ENCODE measurements at places on chromosomes 2 and 18. TPM values are rescaled to one million over a fixed set of nuclear protein-coding genes. Genes with fewer than 3 reads are reported as not detected.
A peak's percentile ranks its signal among the peaks of the same experiment; 100 is the strongest.

DNA sequence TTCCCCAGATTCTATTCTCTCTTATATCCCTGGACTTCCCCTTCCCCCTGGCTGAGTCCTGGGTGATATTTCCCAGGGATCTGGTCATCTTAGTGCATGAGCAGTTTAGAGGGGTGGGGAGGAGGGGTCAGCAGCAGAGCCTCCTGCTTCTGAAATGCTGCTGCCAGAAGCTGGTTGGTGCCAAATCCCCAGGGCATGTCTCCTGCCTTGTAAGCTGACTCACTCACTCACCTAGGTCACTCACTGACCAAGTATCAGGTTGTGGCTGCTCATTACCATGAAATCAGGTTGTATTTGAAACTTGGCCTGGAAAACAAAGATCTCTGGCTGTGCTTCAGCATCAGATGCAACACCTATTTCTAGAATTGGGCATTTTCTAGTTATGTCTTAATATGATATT is 14.3 kb downstream of the GPR39 start:
- no peak for DNase-seq

SRD5A2 gene
- not detected for total RNA-seq

DSC1 gene
- not detected for total RNA-seq

GKN1 gene
- not detected for total RNA-seq

GRCh38 chr18:29879763-29880162 is 1162.8 kb downstream of the DSC3 start:
- no peak for DNase-seq

DNA sequence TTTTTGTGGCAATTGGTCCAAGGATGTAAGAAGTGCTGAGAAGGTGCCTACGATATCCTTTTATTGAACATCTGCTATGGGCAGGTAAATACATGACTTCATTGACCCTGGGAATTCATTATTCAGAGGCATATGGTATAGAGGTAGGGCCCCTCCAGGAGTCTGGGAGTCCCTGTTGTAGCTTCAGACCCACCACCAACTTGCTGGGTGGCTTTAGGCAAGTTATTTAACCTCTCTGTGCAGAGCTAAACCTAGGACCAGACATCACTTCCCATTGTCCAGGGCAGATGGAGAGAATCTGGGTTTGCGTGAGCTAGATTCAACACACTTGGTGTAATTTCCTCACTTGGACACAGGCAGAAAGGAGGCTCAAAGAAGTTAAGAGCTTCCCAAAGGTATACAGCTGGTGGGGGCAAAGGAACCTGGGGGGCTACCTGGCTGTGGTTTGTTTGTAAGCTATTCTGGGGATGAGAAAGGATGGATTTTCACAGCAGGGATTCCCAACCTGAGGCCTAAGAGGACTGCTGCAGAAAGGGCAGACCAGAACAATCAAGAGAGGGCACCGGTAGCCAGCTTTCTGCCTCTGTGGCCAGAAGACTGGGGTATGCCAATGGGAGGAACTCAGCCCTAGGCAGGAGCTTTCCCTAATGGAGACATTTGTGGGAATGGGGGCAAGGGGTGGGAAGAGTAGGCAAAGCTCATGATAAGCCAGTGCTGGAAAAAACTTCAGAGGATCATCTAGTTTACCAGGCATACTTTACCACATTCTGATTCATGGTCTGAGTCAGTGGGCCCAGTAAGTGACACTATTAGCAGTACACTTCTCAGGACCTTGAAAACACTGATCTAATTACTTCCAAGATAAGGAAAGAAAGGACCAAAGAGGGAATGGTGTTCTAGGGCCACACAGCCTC is 102.7 kb upstream of the SMAD2 start:
- peak; percentile 20 for DNase-seq

DNA sequence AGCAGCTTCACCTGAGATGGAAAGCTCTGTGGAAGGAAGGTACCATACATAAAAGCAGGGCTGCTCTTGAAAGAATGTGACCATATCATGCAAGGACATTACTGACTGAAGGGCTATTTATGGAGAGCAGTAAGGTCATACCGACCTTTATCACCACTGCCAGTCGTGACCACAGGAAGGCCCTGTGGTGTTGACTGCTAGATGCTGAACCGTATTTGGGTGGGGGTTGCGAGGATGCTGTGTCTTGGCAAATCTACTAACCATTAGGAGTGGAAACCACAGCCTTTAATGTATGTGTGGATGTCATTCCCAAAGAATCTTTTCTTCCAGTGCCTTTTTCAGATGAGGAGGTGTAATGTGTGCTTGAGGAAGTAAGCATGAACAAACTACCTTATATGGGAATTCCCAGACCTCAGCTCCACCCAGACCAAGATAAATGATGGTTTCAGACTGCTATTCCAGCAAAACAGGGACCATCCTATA is 60.8 kb downstream of the LIMS1 start:
- DNase-seq = no peak

DNA sequence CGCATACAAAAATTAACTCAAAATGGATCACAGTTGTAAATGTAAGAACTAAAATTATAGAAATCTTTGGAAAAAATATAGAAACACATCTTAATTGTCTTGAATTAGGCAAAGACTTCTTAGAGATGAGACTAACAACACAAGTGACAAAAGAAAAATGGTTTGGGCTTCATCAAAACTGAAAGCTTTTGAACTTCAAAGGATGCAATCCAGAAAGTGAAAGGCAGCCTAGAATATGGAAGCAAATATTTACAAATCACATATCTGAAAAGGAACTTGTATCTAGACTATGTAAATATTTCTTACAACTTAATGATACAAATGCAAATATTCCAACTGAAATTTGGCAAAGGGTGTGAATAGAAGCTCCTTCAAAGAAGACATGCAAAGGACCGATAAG is 582.8 kb upstream of the ZEB2 start:
- DNase-seq = no peak

DNA sequence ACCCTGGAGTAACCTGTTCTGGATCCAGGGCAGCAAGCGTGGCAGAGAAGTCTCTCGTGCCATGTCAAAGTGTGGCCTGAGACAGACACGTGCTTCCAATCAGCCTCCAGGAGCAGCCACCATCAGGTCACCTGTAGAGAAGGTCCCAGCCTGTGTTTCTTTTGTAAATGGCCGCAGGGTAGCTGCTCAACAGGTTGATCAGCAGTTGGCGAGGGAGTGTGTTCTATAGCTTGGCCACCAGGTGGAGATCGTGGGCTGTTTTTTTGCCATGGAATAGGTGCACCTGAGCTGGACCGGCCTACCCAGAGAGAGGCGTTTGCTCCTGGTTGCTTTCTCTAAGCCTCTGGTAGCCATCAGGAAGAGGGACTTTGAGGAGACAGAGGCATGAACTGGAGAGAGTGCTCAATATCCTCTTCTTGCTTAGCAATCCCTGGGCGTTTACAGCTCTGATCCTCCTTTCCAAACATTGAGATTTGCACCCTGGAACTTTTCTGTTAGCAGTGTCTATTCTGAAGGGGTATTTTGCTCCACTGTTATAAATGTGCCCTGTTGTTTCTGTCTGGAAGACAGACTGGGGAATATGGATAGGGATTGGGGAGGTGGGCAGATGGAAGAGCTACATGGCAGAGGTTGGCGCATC is 34.2 kb upstream of the EN1 start:
- DNase-seq = no peak

DNA sequence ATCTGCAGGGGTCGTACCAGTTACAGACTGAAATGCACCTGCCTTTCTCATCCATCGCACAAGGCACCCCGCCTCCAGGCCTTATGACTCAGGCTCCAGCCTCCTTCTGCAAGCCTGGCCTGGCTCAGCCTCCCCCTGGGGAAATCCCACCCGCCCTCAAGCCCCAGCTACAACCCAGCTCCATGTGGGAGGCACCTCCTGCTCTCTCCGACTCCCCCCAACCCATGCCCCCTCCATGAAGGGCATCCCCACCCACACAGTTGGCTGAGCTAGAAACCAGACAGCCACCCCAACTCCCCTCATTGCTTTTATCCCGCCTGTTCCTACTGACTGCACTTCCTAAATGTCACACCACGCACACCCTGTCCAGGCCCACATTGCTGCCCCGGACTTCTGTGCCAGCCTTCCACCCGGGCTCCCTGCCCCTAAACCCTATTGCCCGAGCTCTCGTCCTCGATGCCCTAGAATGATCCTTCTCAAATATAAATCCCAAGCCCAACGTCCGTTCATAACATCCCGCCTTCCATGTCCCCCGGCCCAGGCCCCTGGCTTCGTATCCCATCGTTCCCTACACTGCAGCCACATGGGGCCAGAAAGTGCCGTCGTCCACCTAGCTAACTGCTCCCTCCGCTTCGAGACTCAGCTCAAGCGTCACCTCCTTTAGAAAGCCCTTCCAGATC is 9.9 kb downstream of the DNMT3A start:
- no peak for DNase-seq

- DNase-seq = no peak
Measured at GRCh38 chr2:182447863-182448262, 21.0 kb upstream of the PDE1A start.

GRCh38 chr18:65753520-65753919 is 2.7 kb downstream of the CDH7 start:
- DNase-seq = no peak

DNA sequence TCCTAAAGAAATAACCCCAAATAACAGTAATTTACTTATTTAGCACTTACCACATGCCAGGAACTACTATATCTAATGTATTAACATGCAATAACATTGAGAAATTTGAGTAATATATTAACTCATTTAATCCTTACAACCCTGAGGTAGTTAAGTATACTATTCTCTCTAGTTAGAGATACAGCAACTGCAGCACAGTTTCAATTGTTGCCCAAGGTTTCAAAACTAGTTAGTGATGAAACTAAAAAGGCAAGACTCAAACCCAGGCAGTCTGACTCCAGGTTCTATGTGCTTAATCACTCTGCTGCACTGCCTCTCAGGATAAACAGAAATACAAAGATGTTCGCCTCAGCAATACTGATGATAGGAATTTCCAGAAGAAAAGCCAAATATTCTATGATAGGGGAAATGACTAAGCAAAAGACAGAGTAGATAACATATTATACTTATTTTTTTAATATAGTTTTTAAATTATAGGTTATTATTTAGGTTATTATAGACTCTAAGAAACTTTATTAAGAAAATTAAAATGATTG is 88.0 kb downstream of the SS18 start:
- no peak for DNase-seq

REEP1 gene
- 61.7 TPM for total RNA-seq

DNA sequence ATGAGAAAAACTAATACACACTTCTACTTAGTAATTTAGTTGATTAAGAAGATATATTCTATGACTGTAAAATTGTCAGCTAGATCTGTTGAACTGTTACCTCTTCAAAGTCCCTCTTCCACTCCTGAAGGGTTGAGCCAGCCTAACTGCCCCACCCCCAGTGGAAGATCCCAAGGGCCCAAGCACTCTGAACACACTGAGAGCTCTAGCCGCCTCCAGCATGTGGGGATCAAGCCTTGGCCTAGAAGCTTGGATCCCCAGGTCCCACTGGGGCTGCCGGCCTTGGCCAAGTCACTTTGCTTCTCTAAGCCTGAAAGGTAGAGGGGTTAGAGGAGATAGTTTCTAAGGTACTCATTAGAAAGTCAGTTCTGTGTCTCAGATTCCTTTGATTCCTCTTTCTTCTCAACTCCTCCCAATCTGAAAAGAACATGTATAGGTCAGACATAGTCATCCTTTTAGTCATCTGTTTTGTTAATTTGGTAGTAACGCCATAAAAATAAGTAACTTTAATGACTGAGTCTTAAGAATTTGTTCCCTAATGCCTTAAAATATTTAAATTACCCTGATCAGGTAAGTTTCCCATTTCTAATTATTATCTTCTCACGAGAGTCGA is 5.6 kb downstream of the CPSF3 start:
- no peak for DNase-seq

- DNase-seq = no peak
Measured at GRCh38 chr2:177754492-177754873, 318.1 kb downstream of the PDE11A start.

- DNase-seq = no peak
Measured at GRCh38 chr2:134183679-134184078, 70.2 kb upstream of the MGAT5 start.

MEP1B gene
- not detected for total RNA-seq

MAP2 gene
- total RNA-seq = 14.1 TPM

AGXT gene
- total RNA-seq = not detected

DNA sequence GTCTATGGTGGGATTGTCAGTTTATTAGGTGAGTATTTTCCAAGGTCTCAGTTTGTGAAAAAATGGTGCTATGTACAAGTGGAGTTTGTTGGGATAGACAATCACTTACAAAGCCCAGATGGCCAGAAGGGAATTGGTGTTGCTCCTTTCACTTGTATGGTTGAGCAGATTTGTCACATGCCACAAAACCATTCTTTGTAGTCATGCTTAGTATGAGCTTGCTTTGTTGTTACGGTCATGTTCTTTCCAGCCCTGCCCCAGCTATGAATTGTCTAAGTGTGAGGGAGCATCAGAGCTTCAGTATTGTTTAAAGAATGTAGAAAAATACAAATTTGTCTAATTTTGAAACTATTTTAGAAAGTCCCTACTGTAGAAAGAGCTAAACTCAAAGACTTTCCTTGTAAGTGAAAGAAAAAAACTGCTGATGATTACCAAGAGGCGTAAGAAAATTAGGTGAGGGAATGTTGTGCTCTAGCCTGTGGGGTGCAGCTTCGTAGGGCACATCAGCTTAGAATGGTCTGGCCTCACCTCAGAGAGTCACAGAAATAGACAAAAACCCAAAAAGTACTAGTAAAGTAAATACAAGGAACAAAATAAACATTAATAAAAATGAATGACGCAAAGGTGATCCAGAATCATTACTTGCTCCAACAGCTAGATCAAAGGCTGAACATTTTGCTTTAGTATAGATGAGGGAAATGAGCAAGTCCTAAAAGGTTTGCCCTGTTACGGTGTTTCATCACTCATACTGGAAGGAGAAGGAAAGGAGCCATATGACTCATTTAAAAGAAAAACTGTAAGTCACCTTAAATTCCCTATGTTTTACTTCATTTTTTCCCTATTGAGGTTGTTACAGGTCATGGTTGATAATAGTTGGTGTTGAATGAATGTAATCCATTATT is 9.2 kb downstream of the TGIF1 start:
- no peak for DNase-seq

DNA sequence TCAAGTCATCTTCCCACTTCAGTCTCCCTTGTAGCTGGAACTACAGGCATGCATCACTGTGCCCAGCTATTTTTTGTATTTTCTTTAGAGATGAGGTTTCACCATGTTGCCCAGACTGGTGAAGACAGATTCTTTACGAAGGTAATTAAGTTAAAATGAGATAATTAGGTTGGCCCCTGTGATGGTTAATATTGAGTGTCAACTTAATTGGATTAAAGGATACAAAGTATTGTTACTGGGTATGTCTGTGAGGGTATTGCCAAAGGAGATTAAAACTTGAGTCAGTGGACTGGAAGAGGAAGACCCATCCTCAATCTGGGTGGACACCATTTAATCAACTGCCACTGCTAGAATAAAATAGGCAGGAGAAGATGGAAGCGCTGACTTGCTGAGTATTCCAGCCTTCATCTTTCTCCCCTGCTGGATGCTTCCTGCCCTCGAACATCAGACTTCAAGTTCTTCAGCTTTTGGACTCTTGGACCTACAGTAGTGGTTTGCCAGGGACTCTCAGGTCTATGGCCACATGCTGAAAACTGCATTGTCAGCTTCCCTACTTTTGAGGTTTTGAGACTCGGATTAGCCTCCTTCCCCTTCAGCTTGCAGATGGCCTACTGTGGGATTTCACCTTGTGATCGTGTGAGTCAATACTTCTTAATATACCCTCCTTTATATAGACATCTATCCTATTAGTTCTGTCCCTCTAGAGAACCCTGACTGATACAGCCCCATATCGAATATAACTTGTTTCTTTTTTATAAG is 269.1 kb downstream of the TMX3 start:
- DNase-seq = no peak

GRCh38 chr2:64609227-64609941 is 44.3 kb downstream of the SERTAD2 start:
- DNase-seq = peak; percentile 77

GRCh38 chr2:74109551-74109950 is 38.2 kb downstream of the BOLA3 start:
- no peak for DNase-seq

All from sigmoid colon (tissue), 7 donors.